ENCODE measurements at places on chromosomes 5 and 9.

- no peak for DNase-seq
Observed at GRCh38 chr9:135499326-135500070, 984 bp upstream of the MRPS2 start.

DNA sequence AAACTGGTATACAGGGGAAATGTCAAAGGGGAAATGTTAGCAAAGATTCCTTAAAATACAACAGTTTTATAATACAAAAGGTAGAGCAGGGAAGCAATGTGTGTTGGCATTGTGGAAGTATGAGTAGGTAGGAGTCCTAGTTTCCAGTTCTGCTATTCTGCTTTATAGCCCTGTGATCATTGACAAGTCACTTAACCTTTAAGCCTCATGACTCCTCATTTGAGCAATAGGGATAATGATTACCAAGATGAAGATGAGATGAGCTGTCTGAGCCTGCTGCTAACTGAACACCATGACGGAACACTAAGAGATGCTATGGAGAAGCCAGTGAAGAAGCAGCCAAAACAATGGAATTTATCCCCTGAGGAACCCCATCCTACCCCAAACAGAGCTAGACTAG lies 251.7 kb downstream of the PAPPA start:
- DNase-seq = no peak

- DNase-seq = no peak
Observed at GRCh38 chr9:78235256-78235761, 566 bp upstream of the CEP78 start.

GRCh38 chr9:82153032-82153431 lies 164.5 kb downstream of the SPATA31D1 start:
- no peak for DNase-seq

- no peak for DNase-seq
Observed at GRCh38 chr5:51622161-51622790, 239.0 kb downstream of the ISL1 start.

- no peak for DNase-seq
Observed at GRCh38 chr5:107948377-107948776, 277.6 kb upstream of the EFNA5 start.

DNA sequence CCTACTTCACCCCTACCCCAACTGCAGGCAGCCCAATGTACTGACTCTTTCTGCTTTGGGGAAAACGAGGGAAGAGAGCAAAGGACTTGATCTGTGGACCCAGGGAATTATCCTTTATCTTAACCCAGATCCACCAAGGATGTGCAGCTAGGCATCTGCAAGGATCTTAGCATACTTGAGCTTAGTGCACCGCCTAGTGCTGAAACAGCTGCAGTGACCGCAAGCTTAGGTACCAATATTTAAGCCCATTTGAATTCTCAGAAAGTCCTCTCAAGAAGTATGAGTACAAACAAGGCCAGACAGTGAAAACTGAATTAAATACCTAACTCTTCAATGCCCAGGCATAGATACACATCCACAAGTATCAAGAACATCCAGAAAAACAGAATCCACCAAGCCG lies 576.7 kb upstream of the ADAMTS16 start:
- DNase-seq = peak; percentile 45

- DNase-seq = no peak
Observed at GRCh38 chr5:33272288-33272687, 168.5 kb upstream of the TARS1 start.

DNA sequence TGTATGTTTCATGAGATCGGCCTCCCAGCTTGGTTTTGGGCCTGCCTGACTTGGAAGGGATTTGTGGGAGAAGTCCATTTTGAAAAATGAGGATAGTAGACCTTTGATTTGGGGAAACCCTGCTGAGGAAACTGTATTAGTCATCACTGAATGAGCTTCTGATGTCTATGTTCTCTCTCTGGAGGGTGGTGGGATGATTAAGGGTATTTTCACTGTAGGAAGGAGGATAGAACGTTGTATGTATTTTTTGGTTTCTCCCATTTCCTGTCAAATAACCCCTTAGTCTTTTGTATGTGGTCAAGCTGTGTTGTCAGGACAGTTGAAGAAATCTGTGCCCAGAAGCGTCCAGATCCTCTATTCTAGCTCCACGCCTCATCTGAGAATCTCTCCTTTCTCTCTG lies 151.9 kb downstream of the INSYN2B start:
- no peak for DNase-seq

DNA sequence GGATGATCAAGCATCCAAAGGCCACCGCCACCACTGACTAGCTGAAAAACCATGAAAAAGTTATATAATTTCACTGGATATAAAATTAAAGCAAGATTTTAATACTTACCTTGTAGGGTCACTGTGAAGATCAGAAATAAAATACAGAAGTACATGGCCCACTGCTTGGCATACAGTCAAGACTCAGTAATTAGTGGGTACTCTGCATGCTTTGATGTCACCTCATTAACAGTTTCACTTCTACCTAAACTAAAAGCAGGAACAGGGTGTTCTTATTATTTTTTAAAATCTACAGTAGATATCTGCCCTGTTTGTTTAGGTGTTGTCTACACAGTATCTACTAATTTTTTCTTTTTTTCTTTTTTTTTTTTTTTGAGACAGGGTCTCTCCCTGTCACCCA lies 66.4 kb downstream of the NFIB start:
- no peak for DNase-seq

- DNase-seq = no peak
Observed at GRCh38 chr5:104952876-104953275, 1390.3 kb upstream of the NUDT12 start.

DNA sequence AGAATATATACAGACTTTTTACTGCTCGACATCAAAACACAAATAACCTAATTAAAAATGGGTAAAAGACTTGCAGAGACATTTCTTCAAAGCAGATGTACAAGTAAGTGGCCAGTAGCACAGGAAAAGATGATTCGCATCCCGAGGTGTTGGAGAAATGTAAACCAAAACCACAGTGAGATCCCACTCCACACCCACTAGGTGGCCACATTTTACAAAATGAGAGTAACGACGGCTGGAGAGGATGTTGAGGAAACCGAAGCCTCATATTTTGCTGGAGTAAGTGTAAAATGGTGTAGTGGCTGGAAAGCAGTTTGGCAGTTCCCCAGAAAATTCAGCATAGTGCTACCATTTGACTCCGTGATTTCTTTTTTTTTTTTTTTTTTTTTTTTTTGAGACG lies 21.3 kb upstream of the GBGT1 start:
- no peak for DNase-seq

DNA sequence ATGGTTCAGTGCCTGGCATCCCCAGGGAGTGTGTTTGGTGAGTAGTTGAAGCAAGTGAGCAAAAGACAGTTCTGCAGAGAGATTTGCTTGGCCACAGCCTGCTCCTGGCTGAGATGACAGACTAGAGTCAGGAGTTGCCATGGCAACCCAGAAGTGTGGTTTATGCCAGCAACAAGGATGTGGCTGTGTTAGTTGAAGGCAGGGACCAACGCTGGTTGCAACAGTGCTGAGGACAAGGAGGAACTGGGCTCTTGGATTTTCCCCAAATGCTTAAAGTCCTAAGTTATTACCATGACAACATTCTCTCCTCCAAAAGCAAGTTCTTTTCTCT lies 2.7 kb downstream of the NXNL2 start:
- DNase-seq = no peak

GRCh38 chr9:96122751-96123150 lies 179.2 kb downstream of the HSD17B3 start:
- no peak for DNase-seq

GRCh38 chr5:169325273-169325672 lies 24.3 kb upstream of the SLIT3 start:
- no peak for DNase-seq

DNA sequence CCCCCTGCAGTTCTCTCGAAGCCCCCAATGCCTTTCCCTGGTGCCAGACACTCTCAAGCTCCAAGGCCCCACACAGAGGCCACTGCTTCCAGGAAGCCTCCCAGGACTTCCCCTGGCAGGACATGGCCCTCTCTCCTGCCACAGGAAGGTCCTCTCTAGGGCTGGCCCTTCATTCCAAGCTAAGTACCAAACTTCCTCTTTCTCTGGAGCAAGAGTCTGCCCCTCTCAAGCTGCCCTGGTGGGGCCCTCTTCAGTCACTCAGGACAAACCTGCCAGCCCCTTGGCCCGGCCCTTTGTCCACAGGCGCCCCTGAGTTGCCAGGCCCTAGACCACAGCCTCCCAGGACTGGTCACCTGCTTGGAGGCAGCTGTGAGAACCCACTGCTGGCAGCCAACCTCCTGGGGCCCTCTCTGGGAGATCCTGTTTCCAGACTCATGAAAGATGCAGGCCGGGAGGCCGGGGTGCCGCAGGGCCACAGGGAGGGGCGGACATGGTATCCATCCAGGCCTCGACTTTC lies 6.6 kb downstream of the NINJ1 start:
- DNase-seq = no peak

- no peak for DNase-seq
Observed at GRCh38 chr9:21708260-21708711, 94.2 kb upstream of the MTAP start.

GRCh38 chr5:150313501-150313900 lies 10.8 kb upstream of the ARSI start:
- no peak for DNase-seq

GRCh38 chr5:109006129-109006528 lies 258.4 kb downstream of the FER start:
- DNase-seq = no peak

GRCh38 chr9:114616684-114617520 lies 5.8 kb downstream of the TMEM268 start:
- DNase-seq = no peak

DNA sequence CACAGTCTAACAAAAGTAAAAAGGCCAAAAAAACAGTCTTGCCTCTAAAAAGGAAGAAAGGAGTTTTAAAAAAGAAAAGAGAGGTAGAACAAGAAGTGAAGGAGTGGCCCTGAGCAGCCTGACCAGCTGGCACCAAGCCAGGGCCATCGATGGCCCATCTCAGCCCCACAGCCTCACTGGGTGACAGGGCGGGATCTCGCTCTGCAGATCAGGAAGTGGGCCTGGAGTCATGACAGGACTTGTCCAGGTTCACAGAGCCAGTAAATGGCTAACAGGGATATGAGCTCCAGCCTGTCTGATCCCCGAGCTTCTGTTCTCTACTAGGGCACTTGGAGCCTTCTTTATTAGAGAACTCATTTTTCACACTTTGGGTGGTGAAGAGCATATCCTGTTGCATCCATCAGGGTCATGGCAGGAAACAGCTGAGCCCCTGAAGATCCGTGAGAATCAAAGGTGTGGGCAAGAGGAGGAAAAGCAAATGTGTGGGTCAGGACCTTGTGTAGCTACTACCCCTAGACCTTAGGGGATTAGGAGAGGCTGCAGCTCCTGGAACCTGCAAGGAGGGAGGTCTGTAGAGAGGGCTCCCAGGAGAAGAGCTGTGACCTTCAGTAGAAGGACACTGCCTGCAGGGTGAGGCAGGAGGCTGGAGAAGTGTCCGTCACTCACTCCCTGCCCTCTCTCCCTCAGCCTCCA lies 299.0 kb upstream of the MSX2 start:
- no peak for DNase-seq

- DNase-seq = no peak
Observed at GRCh38 chr9:2477755-2478154, 143.8 kb upstream of the VLDLR start.

- DNase-seq = no peak
Observed at GRCh38 chr5:108924457-108924961, 176.8 kb downstream of the FER start.

- DNase-seq = no peak
Observed at GRCh38 chr9:92965061-92965758, 17.9 kb downstream of the FGD3 start.

DNA sequence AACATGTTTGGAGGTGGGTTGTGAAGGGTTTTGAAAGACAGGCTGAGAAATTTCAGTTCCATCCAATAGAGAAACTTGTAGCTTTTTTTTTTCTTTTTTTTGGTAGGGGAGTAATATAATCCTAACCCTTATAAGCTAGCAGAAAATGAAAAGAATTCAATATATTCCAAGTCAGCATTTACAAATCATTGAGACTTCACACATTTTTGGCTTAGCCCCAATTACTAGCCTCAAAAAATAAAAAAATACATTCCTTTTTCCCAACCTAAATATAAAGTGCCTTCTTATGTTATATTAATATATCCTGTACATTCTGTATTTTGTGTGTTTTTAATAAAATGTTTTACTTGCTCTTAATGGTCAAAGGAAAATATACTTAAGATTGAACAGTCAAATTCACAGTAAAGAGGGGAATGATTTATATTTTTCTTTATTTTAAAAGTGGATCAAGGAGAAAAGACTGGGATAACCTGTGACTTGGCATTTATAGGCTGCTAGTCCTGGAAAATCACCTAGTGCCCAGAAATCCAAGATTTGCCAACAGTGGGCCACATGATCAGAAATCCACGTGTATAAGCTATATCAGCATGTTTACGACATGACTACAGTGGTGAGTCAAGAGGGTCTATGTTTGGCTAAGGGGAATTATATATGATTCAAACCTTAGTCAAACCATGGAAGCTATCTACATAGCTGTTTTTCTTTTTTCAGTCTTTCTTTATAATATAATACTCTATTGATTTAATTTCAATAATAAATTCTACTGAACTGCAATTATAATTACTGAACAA lies 14.5 kb downstream of the HACD4 start:
- DNase-seq = no peak

GRCh38 chr9:110077925-110078324 lies 130.0 kb downstream of the C9orf152 start:
- DNase-seq = no peak

DNA sequence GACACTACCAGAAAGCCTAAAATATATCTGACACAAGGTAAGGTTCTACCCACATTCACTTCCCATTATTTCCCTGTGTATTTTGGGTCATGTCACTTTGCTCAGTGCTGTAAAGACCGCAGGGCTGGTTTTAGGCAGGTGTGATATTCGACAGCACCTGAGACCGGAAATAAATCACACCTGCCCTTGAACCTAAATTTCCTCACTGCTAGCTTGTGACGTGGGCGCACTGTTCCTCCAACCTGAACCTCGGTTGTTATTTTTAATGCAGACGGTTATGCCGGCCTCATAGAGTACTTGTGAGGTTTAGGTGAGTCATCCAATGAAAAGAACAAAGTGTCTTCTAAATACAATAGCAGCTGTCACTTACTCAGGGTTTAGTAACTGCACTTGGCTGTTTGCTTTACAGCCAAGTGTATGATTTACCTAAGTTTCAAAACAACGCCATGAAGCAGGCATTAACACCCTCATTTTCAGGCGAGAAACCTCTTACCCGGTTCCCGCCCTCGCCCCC lies 20.7 kb upstream of the ZNF782 start:
- no peak for DNase-seq

- no peak for DNase-seq
Observed at GRCh38 chr5:37836235-37836591, 3.6 kb downstream of the GDNF start.

- DNase-seq = no peak
Observed at GRCh38 chr9:35609001-35609819, 4.1 kb downstream of the TESK1 start.

GRCh38 chr5:140967226-140967893 lies 1.1 kb downstream of the PCDHAC2 start:
- no peak for DNase-seq

- DNase-seq = no peak
Observed at GRCh38 chr5:31477516-31477915, 54.4 kb downstream of the DROSHA start.

- no peak for DNase-seq
Observed at GRCh38 chr5:157744051-157745011, 819 bp downstream of the LSM11 start.

GRCh38 chr5:35884191-35884769 lies 27.6 kb downstream of the IL7R start:
- no peak for DNase-seq

All from iPS DF 6.9 (cell line).